CD4-positive, alpha-beta memory T cell (primary cell): ENCODE measurements at places on chromosomes 1 and 21.

- no peak overlapping the region for H3K4me3 ChIP-seq
- H3K4me1 ChIP-seq, result no peaks in the 10 kb centered on the region
- H3K27me3 ChIP-seq, result no peaks in the 10 kb centered on the region
- DNase-seq, result no peak
- no peaks in the 10 kb centered on the region for H3K36me3 ChIP-seq
- no peak overlapping the region for H3K27ac ChIP-seq
Measured at GRCh38 chr1:62232871-62233278, 38.2 kb downstream of the L1TD1 start.

GRCh38 chr1:158728510-158729225 is 8.1 kb upstream of the OR6K3 start:
- H3K4me1 ChIP-seq, result no peaks in the 10 kb centered on the region
- no peak for DNase-seq
- H3K27me3 ChIP-seq, result peaks cover 2% of the 10 kb centered on the region

DNA sequence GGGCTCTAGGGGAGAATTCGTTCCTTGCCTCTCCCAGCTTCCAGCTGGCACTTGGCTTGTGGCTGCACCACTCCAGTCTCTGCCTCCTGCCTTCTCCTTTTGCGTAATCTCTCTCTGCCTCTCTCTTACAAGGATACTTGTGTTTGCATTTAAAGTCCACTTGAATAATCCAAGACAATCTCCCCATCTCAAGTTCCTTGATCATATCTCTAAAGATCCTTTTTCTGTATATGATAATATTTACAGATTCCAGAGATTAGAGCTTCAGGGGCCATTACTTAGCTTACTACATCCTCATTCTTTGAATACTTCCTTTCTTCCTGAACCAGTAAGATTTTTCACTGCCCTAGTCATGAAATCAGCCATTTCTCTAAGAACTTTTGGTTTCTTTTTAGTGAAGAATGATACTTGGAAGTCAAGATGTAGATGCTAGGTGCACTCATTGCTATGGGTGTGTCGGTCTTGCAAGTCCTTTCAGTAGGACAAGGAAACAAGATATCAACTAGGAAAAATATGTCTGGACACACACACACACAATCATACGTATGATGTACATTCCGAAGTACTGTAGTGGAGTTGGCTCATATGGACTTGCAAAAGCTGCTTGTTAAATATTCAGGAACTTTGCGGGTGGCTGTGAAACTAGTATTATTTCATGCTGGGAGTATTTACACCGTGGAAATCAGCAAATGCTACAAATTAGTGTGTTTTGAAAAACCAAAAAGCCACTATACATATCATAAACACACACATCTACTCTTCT is 20.8 kb upstream of the RLF start:
- H3K36me3 ChIP-seq, result no peaks in the 10 kb centered on the region
- H3K27ac ChIP-seq, result no peak overlapping the region
- no peak for DNase-seq
- H3K4me3 ChIP-seq, result no peak overlapping the region
- no peaks in the 10 kb centered on the region for H3K4me1 ChIP-seq

DNA sequence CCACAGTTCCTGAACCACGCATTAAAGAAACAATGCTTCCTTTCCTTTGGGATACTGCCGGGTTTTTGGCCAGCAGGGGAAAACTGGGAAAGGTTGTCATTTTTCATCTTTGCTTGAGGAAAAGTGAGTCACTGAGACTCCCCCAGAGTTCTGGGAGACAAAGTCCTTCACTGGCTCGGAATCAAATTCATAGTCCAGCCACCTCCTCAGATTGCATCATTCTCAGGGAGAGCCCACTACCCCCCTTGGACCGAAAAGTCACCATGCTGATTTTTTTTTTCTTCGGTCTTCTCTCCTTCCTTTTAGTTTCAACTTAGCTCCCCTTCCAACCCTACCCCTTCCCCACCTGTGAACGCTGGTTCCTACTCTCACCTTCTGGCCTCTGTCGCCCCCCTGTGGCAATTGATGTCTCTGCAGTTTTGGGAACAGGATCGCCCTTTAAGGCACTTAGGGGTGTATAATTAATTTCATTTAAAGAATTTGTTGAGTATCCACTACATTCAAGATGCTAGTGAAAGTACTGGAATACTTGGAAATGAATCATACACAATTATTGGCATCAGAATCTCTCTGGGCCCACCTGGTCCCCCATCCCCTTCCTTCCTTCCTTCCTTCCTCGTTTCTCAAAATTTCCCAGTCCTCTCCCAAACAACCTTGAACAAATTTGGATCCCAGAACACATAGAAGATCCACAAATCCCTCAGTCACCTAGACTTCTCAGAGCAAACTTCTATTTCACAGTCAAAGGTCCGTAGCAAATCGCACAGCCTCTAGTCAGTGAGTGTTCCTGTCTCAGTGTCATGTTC is 6.9 kb downstream of the ACKR1 start:
- no peak for DNase-seq
- H3K4me1 ChIP-seq, result no peaks in the 10 kb centered on the region
- H3K27me3 ChIP-seq, result peaks cover 10% of the 10 kb centered on the region
- H3K27ac ChIP-seq, result no peak overlapping the region
- H3K4me3 ChIP-seq, result no peak overlapping the region
- no peaks in the 10 kb centered on the region for H3K36me3 ChIP-seq

DNA sequence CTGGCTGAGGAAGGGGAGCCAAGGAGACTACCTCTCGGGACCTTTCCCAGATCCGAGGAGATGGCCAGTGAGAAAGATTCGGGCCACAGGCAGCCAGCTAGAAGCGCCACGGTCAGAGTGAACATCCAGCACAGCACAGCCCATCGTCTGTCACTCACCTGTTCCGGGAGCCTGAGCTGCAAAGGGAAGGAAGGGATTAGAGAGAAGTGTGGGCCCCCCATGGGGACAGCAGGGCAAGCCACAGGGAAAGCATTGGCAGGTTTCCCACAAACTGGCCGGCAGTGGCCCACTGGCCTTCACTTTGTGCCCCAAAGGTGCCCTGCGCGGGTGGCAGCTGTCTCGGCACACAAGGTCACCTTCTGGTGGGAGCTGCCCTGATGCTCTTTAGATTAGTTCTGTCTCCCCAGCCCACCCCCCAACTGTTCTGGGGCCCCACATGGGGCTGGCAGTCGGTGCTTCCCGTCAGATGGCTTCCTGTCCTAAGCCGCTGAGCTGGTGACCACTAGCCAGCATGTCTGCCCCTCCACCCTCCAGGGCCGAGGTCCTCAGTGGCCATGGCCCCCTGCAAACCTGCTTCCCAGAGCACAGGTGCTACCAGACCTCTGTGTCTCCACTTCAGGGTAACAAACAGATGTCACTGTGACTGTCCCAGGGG is 56.7 kb downstream of the LACTBL1 start:
- no peak overlapping the region for H3K27ac ChIP-seq
- H3K36me3 ChIP-seq, result no peaks in the 10 kb centered on the region
- H3K4me3 ChIP-seq, result no peak overlapping the region
- no peaks in the 10 kb centered on the region for H3K27me3 ChIP-seq
